Omental fat pad (tissue), 4 donors: ENCODE measurements at places on chromosomes 7 and 10. TPM values are rescaled to one million over a fixed set of nuclear protein-coding genes. Genes with fewer than 3 reads are reported as not detected.

The CACNB2 gene
- total RNA-seq: 12.1 TPM

The PNLIPRP1 gene
- not detected for total RNA-seq

DNA sequence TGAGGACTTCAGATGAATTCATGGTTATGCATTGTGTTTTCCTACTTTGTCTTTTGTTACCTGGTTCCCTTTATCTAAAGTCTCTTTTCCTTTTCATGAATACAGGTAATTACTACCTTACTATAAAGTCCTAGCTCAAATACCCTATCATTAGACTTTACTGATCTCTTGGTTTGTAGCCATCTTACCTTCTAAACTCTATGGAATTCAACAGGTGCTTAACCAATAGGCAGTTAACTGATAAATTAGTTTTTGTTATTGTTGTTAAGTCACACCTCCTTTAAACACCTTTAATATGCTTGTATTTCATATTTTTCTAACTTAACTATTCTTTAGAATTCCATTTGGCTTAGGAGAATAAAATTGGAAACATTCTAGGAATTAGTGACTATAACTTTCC lies 30.7 kb downstream of the PLCE1 start:
- DNase-seq: no peak

DNA sequence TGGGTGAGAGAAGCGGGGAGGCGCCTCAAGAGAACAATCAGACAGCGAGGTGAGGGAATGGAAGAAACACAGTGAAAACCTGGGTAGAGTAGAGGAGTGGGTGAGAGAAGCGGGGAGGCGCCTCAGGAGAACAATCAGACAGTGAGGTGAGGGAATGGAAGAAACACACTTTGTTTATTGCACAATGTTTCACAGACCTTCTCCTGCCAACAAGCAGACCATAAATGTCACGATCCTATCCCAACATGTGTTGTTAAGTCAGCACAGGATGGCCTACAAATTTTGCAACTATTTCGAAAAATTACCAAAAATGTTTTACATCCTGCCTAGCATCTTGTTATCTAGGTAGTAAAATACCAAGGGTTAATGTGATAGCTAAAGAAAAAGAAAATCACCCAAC lies 115.3 kb downstream of the JAZF1 start:
- DNase-seq: no peak

The ST8SIA6 gene
- total RNA-seq: 0.44 TPM

- DNase-seq: no peak
Observed at GRCh38 chr7:21966271-21966670, 20.6 kb upstream of the CDCA7L start.
